RKO (cell line): ENCODE measurements at places on chromosomes 4 and X.

- peak; percentile 62 for DNase-seq
These were observed 31.2 kb downstream of the CCNI start for GRCh38 chr4:77044461-77045150.

DNA sequence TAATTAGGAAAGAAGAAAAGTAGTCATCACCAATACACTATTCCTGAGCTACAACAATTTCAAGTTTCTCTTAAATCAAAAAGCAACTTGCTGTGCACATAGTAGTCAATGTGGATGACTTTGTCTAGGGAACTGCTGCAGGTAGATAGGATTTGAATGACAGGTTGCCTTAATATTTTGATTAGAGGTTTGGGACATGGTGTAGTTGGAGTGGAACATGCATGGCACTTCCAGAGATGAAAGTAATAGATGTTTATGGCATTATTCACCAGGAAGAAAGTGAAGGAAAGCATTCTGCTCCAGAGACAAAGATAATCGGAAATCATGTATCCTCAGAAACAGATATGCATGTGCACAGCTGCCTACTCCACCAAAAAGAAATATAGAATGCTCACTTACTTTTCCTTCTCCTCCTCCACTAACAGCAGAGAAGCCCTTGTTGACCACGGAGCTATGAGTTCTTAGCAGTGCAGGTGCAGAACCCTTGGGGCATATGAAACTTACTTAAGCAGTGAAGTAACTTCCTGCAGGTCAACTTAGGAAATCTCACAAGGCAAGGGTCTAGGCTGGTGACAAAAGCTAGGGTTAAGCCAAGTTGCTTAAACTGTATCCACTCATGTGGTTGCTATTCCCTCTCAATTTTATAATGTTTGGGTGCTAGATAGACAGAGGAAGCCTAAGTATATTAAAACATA is 390.8 kb downstream of the HNRNPD start:
- DNase-seq = no peak

DNA sequence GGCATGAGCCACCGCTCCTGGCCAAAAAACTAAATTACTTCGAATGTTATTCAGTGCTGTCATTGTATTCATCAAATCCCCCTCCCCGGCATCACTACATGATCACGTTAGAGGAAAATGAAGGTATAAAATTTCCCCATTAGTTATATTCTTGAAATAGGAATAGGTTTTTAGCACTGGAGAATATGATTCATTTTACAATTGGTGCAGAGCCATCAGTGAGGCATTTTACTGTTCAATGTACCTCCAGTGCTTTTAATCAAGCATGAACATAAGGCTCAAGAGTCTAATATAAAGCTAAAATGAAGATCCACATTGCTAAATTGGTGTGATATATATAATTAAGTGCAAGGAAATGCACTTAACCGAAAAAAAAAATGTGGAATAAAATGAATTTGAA is 18.3 kb downstream of the KLF3 start:
- no peak for DNase-seq

DNA sequence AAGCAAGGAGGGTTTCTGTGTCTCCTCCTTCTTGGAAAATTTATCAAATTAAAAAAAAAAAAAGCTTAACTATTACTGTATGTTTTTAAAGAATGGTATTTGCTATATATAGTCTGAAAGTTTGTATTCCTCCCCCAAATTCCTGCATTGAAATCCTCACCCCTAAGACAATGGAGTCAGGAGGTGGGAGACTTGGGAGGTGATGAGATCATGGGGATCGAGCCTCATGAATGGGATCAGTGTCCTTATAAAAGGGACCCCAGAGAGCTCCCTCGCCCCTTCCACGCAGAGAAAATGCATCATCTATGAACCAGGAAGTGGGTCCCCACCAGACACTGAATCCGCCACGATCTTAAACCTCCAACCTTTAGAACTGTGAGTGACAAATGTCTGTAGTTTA is 50.1 kb downstream of the DHRSX start:
- DNase-seq = no peak

DNA sequence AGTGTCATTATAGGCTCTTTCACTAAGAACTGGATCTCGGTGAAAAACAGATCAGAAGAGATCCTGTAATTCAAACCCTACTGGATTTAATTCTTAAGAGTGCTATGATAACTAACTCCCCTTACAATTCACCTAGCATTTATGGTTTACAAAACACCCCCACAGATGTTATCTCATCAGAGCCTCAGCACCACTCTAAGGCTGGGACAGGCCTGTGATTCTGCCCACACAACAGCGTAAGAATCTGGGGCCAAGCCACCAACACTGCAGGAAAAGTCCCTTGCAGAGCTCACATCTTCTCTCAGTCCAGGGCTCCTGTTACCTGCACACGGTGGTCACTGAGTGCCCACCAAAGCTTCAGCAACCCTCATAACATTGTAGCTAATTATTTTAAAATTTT is 8.9 kb downstream of the MFAP3L start:
- no peak for DNase-seq
